GM13976 (cell line): ENCODE measurements at places on chromosomes 11 and 22.
A peak's percentile ranks its signal among the peaks of the same experiment; 100 is the strongest.

- DNase-seq, result no peak
Observed at GRCh38 chr11:69006816-69007215, 6.2 kb downstream of the MRGPRF start.

- peak; percentile 74 for DNase-seq
Observed at GRCh38 chr11:63767565-63768236, 874 bp downstream of the ZFTA start.

DNA sequence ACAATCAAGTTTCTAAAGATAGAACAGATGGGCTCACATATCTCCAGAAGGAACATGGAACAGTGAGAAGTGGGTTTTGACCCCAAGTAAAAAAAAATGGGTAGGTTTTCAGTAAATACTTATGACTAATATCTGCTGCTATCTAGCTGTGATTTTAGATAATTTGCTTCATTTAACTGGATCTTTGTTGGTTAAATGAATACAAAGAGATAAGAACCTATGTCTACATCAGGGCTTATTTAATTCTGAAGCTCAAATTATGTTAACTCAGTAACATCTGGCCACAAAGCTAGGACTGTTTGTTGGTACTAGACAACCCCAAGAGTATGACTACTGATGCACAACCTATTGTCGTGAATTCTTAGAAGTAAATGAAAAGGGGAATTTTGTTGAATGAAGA lies 144.4 kb upstream of the SESN3 start:
- no peak for DNase-seq

DNA sequence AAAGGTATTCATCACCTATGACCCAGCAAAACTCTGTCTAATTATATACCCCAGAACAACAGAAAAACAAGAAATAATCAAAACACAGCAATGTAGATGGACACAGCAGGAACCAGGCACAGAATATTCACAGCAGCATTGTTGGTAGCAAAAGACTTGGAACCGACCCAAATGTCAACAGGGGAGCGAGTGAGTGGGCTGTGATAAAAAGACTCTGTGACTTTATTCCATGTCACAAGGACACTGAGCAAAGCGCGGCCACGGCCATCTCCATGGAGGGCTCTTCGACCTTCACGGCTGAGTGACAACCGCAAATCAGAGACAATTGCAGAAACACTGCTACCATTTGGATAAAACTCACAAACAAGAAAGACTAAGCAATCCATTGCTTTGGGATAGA lies 1373.1 kb downstream of the TBC1D22A start:
- DNase-seq, result no peak

GRCh38 chr22:41530890-41531714 lies 13.2 kb downstream of the POLR3H start:
- no peak for DNase-seq

GRCh38 chr11:57763568-57763967 lies 2.0 kb downstream of the CTNND1 start:
- no peak for DNase-seq

GRCh38 chr11:128827191-128827893 lies 39.8 kb downstream of the KCNJ1 start:
- no peak for DNase-seq

DNA sequence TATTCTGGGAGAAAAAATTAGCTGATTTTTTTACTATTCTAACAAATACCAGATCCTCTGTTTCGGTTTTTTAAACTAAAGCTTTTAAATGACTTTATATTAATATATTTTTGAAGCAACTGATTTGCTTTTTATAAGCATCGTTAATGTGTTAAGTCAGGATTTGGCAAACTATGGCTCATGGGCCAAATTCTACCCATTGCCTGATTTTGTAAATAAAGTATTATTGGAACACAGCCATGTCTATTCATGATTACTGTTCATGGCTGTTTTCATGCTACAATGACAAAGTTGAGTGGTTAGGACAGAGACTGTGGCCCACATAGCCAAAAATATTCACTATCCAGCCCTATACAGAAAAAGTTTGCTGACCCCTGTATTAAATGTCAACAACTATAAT lies 29.6 kb downstream of the BTBD10 start:
- no peak for DNase-seq

- no peak for DNase-seq
Observed at GRCh38 chr22:22902247-22903001, 14.8 kb downstream of the IGLL5 start.

DNA sequence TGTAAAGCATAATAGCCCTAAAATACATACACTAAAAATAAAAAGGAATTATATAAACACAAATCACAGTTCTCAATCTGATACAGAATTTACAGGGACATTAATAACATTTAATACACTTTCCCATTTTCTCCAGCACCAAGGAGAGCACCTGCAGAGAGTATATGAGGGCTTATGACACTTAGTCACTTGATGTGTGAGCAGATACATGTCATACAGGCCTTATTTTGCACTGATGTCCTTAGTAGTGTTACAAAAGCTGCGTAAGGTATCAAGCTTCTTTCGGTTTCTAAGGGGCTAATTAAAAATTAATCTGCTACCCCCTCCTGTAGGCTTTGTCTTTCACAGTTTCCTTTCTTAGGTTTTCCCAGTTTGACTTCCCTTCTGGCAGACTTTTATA lies 61.3 kb downstream of the TRIM44 start:
- no peak for DNase-seq
